ENCODE measurements at places on chromosomes 12 and 14. TPM values are rescaled to one million over a fixed set of nuclear protein-coding genes. Genes with fewer than 3 reads are reported as not detected.

Gene ALX1
- total RNA-seq, result not detected

GRCh38 chr12:107511292-107511691, 174.3 kb upstream of the PWP1 start:
- H3K4me3 ChIP-seq, result no peak overlapping the region
- H3K27me3 ChIP-seq, result no peaks in the 10 kb centered on the region
- no peak for DNase-seq
- no peaks in the 10 kb centered on the region for H3K36me3 ChIP-seq

- no peak overlapping the region for H3K27ac ChIP-seq
- peaks cover 8% of the 10 kb centered on the region for H3K4me1 ChIP-seq
- DNase-seq, result no peak
- no peak overlapping the region for H3K4me3 ChIP-seq
- H3K36me3 ChIP-seq, result no peaks in the 10 kb centered on the region
Observed at GRCh38 chr14:77654001-77654441, 37.6 kb upstream of the SPTLC2 start.

DNA sequence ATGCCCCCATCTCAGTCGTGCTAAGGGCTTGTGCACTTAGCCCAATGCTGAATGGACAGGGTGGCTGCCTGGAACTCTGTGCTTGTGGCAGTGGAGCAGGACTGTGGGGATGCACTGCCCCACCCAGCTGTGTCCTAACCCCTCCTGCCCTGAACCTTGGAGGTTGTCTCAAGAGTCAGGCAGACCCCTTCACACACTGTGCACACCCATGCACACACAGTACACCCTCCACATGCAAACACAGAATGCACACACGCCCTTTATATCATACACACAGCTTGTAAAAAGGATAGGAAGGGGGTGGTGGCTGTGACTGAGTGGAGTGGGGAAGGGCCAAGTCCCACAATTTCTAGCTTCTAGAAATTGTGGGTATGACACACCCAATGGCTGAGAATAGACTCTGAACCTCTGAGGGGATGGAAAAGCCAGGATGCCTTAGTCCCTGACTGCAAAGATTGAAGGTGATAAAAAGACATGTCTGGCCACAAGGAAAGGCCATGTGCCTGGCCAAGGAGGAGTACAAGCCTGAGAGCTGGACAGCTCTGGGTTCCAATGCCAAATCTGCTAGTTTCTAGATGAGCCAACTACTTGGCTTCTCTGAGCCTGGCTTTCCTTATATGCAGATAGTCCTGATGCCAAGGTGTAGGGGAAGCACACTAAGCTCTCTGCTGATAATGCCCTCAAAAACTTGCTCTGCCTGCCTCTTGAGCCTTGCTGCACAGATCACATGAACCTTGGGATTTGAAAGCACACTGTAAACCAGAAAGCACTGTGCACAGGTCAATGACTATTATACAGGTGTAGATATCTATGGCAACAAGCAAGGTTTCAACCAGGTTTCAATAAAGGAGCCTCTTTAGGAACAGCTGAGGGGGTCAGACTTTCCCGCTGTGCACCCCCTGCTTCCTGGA, 8.4 kb downstream of the KRT8 start:
- H3K4me3 ChIP-seq, result no peak overlapping the region
- H3K27me3 ChIP-seq, result no peaks in the 10 kb centered on the region
- no peaks in the 10 kb centered on the region for H3K4me1 ChIP-seq

- H3K27ac ChIP-seq, result no peak overlapping the region
- no peaks in the 10 kb centered on the region for H3K27me3 ChIP-seq
- no peaks in the 10 kb centered on the region for H3K36me3 ChIP-seq
- no peak for DNase-seq
Observed at GRCh38 chr14:93759719-93760307, 28.5 kb downstream of the PRIMA1 start.

Gene TAS2R14
- 12.6 TPM for total RNA-seq
